ENCODE measurements at places on chromosomes 1 and 21.

DNA sequence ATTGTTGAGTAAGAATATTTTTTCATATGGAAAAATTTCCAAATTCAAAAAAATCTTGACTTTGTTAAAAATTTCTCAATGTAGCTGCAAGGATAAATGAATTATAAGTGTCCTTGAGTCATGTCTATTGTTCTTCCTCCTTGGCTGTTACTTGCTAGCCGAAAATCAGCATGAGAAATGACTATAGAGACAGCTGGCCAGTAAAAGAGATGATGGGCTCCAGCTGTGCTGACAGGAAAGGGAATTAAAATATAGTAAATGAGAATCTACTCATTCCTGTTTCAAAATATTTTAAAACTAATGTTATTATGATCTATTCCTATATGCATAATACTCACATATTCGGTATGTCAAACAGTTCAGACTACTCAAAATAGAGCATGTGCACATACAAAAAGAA, 1292.6 kb downstream of the BRINP3 start:
- no peak for DNase-seq

DNA sequence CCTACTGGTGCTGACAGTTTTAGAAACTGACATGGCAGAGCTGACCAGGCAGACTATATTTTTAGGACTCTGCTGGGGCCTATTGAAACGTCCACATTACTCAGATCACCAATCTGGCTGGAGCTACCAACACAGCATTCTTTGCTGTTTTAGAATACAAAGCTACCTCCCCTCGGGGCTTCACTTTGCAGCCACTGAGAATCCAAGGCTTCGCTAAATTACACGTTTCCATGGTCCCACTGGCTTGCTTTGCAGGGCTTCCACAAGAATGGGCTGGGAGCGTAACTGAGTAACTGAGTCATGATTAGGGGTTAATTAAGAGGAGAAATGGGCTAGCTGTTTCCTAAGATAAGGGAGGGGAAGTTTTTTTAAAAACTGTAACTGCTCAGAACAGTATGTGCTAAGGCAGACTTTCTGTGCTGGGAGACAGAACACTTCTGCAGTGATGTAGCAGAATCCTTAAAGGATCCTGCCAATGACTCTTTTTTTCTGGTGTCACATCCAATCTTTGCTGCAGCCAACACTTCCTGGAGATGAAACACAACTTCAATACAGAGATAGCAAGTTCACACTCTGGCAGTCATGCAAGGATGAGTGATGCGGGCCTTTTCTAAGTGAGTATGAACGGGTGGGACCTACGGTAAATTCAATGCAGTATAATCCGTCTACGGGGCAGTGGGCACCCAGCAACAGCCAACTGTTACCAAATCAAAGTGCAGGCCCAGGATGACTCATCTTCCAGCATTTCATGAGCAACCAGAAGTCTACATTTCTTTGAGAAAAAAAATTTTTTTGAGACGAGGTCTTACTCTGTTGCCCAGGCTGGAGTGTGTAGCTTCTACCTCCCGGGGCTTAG, 21.5 kb downstream of the NDUFS5 start:
- peak; percentile 90 for DNase-seq

GRCh38 chr1:17573518-17574041, 34.1 kb downstream of the ARHGEF10L start:
- DNase-seq: no peak

GRCh38 chr1:41917076-41917475, 1.6 kb downstream of the HIVEP3 start:
- no peak for DNase-seq

DNA sequence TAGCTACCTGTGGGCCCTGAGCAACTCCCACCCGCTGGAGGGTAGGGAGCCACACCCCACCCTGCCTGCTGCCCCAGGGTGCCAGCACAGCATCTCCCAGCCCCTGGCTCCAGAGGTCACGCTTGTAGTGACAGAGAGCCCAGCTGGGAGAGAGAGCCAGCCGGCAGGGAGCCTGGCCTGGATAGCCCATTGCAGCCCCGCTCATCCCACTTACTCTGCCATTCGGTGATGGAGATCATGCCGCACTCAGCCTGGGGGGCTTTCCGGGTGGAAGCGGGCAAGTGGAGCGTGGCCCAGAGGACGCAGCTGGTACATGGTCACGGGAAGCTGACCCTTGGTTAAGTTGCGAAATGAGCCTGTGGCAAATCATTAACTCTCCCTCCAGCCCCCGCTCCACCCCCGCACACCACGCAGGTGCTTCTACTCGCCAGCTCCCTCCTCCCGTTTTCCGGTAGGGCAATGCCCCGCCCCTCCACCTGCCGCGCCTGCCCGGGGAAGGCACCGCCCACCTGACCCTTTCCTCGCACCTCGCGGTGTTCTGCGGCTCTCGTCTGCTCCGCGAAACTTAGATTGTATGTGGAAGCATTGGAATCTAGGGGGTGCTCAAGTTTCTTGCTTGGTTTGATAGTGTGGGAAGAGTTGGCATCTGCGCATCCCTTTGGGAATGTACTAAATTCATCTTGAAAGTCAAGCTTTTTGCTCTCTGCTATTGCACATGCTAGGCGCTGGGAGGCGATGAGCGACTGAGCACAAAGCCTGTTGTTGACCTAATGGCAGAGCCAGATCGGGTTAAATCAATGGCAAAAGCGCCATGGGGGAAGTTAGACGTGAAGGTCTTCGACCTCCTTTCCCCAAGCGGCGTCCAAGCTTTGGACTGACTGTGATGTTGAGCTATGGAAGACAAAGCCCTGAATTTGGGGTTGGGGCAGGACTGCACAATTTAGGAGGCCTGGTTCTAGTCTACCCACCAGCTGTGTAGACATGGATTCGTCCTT, at the start of gene GOLT1A:
GOLT1A (minus strand) TSS at position 321 of the 995 bp plus-strand sequence; CDS start at position 239, 82 bp downstream.
- peak; percentile 82 for DNase-seq

GRCh38 chr1:93358293-93358692, 12.6 kb downstream of the DR1 start:
- DNase-seq: no peak

DNA sequence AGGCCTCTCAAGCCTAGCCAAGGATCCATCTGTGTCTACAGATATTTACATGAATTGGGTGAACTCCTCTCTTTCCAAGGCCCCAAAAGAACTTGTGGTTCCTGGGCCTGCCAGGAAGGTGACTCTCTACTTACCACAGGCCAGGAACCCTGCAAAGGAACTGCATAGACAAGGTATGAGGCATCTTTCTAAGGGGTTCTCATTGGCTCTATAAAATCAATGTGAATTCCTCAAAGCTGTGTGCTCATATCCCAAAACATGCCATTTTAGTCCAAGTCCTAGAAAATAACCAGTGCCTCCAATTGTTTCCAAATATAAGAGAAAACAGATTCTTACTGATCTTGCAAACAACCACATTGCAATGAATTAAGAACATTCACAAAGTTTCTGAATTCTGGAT, 39.9 kb upstream of the RGL1 start:
- DNase-seq: peak; percentile 27

GRCh38 chr1:172770071-172770470, 111.2 kb downstream of the FASLG start:
- DNase-seq: no peak

- DNase-seq: no peak
Observed at GRCh38 chr1:32733582-32734321, 31.2 kb upstream of the SYNC start.

Data from AG20443 (cell line).